ENCODE measurements at places on chromosomes 3 and 15. TPM values are rescaled to one million over a fixed set of nuclear protein-coding genes. Genes with fewer than 3 reads are reported as not detected.

The ESYT3 gene
- total RNA-seq: 2.0 TPM

- no peaks in the 10 kb centered on the region for H3K27me3 ChIP-seq
- DNase-seq: peak; percentile 29
- H3K27ac ChIP-seq: no peak overlapping the region
- H3K4me1 ChIP-seq: no peaks in the 10 kb centered on the region
- no peak overlapping the region for H3K4me3 ChIP-seq
Measured at GRCh38 chr3:632571-633170, 436.1 kb downstream of the CHL1 start.

DNA sequence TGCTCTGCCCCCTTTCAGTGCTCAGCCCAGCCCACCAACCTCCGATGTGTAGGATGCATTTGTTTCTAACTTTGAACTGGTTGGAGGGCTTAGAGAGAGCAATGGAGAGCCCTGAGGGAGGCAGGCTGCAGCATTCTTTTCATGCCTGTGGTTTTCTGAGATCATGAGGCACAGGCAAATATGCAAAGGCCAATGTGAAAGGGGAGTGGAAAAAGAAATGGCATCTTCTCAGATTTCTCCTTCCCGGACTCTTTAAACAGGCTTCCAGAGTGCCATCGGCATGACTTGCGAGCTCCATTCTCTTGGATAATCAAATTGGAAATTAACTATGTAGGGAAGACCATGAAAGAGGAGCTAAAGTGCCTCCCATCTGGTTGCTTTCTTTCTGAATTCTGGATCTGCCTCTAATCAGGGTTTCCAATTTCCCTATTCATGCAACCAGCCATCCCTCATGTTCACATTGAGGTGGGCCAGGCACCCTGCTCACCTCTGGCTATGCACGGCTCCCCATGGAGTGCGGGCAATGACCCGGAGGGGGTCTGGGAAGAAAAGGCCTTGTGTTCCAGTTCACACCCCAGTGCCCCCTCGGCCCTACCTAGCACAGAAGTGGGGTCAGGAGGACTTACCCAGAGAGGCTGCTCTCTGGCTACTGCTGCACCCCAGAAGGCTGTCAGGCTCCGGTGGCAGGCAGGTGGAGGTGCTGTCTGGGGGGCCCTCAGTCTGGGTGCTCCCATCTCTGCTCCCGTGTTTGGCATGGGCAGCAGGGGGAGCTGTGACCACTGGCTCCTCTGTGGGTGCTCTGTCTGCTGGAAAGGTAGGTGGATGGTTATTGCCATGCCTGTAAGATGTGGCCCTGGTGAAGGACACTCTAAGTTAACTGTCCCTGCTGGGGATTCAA lies 16.1 kb downstream of the AMOTL2 start:
- H3K27ac ChIP-seq: peak overlapping the region; percentile 77
- peaks cover 13% of the 10 kb centered on the region for H3K36me3 ChIP-seq
- DNase-seq: no peak
- no peak overlapping the region for H3K4me3 ChIP-seq
- no peaks in the 10 kb centered on the region for H3K27me3 ChIP-seq

- no peak overlapping the region for H3K27ac ChIP-seq
- no peaks in the 10 kb centered on the region for H3K27me3 ChIP-seq
- H3K36me3 ChIP-seq: no peaks in the 10 kb centered on the region
- H3K4me3 ChIP-seq: no peak overlapping the region
- H3K4me1 ChIP-seq: no peaks in the 10 kb centered on the region
- DNase-seq: no peak
Measured at GRCh38 chr3:190586631-190587011, 72.7 kb downstream of the IL1RAP start.

The FAM174B gene
- 75.2 TPM for total RNA-seq

The CHDH gene
- 36.5 TPM for total RNA-seq

DNA sequence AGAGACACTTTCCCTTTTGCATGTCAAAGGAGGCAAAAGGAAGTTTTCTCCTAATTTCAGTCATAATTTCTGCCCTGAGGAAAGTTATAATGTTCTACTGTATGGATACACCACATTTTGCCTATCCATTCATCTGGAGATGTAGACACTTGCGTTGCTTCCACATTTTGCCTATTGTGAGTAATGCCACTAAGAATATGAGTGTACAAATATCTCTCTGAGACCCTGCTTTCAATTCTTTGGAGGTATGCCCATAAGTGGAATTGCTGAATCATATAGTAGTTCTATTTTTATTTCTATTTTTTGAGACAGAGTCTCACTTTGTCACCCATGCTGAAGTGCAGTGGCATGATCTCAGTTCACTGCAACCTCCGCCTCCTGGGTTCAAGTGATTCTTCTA lies 3.6 kb upstream of the CD276 start:
- DNase-seq: no peak
- H3K27me3 ChIP-seq: no peaks in the 10 kb centered on the region
- no peak overlapping the region for H3K27ac ChIP-seq
- no peaks in the 10 kb centered on the region for H3K36me3 ChIP-seq

GRCh38 chr3:176807938-176808337 lies 389.3 kb downstream of the TBL1XR1 start:
- no peaks in the 10 kb centered on the region for H3K4me1 ChIP-seq
- H3K27ac ChIP-seq: no peak overlapping the region

DNA sequence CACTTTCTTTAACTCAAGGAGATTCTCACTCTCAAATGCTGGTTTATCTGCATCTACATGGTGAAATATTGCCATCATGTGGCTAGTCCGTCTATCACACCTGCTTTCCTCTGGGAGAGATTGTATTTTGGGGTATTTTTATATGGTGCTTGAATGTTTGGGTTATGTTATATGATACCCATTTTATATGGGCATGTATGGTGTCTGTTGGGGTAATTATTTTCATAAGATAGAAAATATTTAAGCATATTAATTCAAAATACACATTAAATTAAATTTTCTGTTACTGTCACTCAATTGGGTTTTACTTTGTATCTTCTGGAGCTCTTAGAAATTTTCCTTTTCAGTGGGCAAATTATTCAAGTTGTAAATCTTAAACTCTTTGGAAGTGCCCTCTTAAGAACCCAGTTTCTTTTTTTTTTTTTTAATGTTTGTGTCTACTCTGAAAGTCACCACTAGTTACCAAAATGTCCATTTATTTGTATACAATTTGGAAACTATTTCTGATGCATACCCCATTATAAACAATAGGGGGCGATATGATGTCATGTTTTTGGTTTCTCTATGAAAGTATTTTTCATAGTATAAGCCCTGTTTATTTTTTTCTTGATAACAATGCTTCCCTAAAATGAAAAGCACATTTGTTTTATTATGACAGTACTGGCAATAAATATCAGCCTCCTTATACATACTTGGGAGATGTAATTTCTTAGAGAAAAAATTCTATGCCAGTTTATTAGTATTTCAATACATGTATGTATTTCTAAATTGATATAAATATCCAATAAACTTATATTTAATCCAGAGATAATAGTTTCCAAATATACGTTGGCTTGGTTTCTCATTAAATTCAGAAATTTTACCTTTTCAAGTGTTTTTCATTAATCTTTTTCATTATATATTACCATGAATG lies 36.1 kb upstream of the PLSCR5 start:
- no peaks in the 10 kb centered on the region for H3K4me1 ChIP-seq
- H3K27ac ChIP-seq: no peak overlapping the region
- H3K36me3 ChIP-seq: no peaks in the 10 kb centered on the region
- H3K4me3 ChIP-seq: no peak overlapping the region
- no peak for DNase-seq

The RBM15B gene
- 28.4 TPM for total RNA-seq

DNA sequence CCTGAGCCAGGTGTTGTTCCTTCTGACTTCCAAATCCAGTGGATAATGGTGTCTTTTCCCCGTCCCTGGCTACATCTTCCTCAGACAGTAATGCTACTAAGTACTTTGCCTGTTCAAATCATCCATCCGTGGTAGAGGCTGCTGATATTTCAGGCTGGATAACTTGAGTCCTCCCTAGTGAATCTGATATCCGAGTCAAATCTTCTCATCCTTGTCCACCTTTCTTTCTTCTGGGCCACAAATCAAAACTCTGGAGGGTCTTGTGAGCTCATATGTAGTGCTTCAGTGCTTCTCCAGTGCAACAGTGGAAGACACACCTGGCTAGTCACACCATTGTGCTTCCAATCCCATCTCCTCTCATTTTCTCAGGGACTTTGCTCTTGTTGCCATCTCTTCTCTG lies 11.2 kb downstream of the SH3GL3 start:
- H3K36me3 ChIP-seq: no peaks in the 10 kb centered on the region
- H3K4me3 ChIP-seq: no peak overlapping the region
- H3K27me3 ChIP-seq: no peaks in the 10 kb centered on the region
- H3K4me1 ChIP-seq: no peaks in the 10 kb centered on the region
- H3K27ac ChIP-seq: no peak overlapping the region
- DNase-seq: no peak

The P2RY13 gene
- total RNA-seq: 1.4 TPM

DNA sequence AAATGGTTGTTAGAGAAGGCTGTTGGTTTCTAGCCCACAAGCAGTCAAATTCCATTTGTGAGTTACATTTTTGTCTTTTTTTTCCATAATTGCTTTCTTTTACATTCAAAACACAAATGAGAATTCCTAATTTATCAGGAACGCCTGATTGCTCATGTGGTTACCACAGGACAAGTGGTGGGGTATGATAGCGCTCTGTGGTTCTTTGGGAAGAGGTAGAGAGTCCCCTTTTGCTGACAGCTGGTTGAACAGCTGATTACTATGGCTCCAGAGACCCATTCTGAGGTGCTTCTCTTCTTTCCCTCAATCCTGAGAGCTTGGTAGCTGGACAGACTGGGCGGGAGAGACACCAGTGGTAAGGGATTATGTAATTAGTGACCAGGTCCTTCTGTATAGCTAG lies 24.4 kb downstream of the CNOT10 start:
- no peaks in the 10 kb centered on the region for H3K27me3 ChIP-seq
- peaks cover 36% of the 10 kb centered on the region for H3K36me3 ChIP-seq
- H3K27ac ChIP-seq: no peak overlapping the region
- H3K4me1 ChIP-seq: no peaks in the 10 kb centered on the region

The PRR20G gene
- total RNA-seq: not detected

GRCh38 chr3:143433787-143434378 lies 314.3 kb downstream of the CHST2 start:
- H3K27me3 ChIP-seq: no peaks in the 10 kb centered on the region
- no peak overlapping the region for H3K27ac ChIP-seq
- no peak for DNase-seq

DNA sequence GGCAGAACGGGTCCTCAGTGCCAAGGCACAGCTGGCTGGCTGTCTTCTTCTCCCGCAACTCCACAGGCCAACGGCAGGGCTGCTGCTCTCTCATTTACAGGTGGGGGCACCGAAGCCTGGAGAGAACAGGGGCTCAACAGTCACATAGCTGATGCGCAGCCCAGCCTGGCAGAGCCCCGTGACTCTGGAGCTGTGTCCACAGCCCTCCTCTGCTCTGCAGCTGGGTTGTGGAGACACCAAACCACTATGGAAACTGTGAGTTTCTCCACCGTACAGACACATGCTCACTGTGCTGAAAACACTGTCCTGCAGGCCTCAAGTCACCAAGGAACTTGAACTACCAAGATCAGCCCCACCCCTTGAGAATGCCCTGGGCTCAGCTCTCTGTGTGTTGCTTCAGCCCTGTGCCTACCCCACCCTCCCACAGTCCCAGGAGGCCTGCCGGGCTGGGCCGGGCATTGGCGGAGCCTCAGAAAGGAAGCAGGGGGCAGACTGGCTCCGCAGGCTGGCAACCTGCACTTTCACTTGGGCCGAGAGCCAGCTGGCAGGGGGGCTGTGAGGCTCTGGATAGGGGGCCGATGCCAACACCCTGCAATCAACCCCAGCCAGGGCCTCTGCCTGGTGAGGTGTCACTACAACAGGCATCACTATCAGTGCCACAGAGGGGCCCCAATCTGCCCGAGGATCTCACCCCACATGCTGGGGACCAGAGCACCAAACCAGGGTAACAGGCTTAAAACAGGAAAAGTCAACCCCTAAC lies 113.7 kb upstream of the RPL32 start:
- peaks cover 25% of the 10 kb centered on the region for H3K4me1 ChIP-seq
- DNase-seq: peak; percentile 86
- H3K36me3 ChIP-seq: no peaks in the 10 kb centered on the region

DNA sequence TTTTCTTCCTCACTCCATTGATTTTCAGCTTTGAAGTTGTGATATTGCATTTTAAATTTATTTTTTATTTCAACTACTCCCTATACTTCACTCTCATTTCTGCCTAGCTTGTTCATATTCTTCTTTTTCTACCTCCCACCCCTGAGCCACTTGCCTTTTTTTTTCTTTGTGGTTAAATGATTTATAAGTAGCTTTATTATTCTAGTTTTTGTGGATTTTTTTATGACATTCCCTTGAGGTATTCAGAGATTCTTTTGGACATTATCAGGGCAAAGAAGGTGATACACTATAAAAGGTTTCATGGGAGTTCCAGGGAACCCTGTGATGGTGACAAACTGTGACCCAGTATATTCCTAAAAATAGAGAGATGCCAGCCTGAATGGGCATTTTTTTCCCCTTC lies 3.3 kb downstream of the C15orf61 start:
- no peaks in the 10 kb centered on the region for H3K27me3 ChIP-seq

The RBPMS2 gene
- 4.4 TPM for total RNA-seq

GRCh38 chr15:90686435-90687218 lies 30.5 kb upstream of the BLM start:
- H3K4me1 ChIP-seq: peaks cover 2% of the 10 kb centered on the region
- DNase-seq: no peak
- no peak overlapping the region for H3K27ac ChIP-seq
- H3K36me3 ChIP-seq: no peaks in the 10 kb centered on the region
- H3K4me3 ChIP-seq: no peak overlapping the region

- DNase-seq: no peak
- no peaks in the 10 kb centered on the region for H3K27me3 ChIP-seq
- no peak overlapping the region for H3K27ac ChIP-seq
- no peaks in the 10 kb centered on the region for H3K4me1 ChIP-seq
- no peak overlapping the region for H3K4me3 ChIP-seq
Measured at GRCh38 chr15:69798481-69799250, 299.1 kb downstream of the TLE3 start.

DNA sequence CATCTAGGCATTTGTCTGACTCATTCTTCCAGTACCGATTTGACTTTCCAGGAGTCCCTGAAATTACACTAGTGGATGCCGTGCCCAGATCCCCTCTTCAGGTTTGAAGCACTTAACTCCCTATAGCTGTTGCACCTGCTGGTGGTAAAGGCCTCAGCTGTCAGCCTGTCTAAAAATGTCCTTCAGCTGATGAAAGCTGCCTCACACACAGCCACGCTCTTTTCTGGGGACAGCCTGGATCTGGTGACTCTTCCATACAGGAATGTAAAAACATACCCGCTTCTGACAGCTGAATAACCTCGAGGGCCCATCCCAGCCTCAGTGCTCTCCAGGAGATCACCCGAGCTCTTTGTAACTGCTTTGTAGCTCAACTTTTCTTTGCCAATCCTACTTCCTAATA lies 534.1 kb upstream of the GRM7 start:
- H3K27ac ChIP-seq: no peak overlapping the region
- no peaks in the 10 kb centered on the region for H3K4me1 ChIP-seq
- no peak overlapping the region for H3K4me3 ChIP-seq
- no peak for DNase-seq
- H3K27me3 ChIP-seq: no peaks in the 10 kb centered on the region

The RTP1 gene
- total RNA-seq: not detected

- no peaks in the 10 kb centered on the region for H3K36me3 ChIP-seq
- H3K4me1 ChIP-seq: peaks cover 63% of the 10 kb centered on the region
- peak overlapping the region; percentile 100 for H3K27ac ChIP-seq
- H3K27me3 ChIP-seq: no peaks in the 10 kb centered on the region
- no peak for DNase-seq
- peak overlapping the region; percentile 98 for H3K4me3 ChIP-seq
Measured at GRCh38 chr15:92882697-92883162, 17.4 kb upstream of the CHD2 start.

- no peak for DNase-seq
- no peaks in the 10 kb centered on the region for H3K4me1 ChIP-seq
- H3K4me3 ChIP-seq: no peak overlapping the region
- no peak overlapping the region for H3K27ac ChIP-seq
Measured at GRCh38 chr3:174020156-174020555, 622.6 kb downstream of the NLGN1 start.

GRCh38 chr3:17412950-17413530 lies 329.4 kb downstream of the TBC1D5 start:
- H3K27ac ChIP-seq: no peak overlapping the region
- H3K4me3 ChIP-seq: no peak overlapping the region
- H3K4me1 ChIP-seq: no peaks in the 10 kb centered on the region

Measured in transverse colon (tissue), 4 donors.